ENCODE measurements at places on chromosomes 4 and X.

DNA sequence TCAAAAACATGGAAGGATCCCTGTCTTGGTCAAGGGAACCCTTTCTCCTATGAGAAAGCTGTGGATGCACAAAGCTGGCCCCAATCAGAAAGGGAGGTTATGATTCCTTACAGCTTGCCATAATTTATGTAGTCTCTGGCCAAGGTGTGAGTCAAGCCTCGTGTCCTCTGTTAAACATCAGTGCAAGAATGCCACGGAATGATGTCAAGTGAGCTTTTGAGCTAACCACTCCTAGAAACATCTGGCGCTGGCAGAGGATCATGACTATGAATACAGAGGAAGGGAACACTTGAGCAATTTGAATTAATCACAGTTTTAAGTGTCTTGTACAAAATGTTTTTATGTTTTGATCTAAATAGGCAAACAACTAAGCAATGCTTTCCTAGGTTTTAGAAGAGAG is 51.5 kb upstream of the RAP2C start:
- DNase-seq = no peak

- DNase-seq = no peak
Observed at GRCh38 chrX:44675362-44676024, 132.8 kb upstream of the FUNDC1 start.

DNA sequence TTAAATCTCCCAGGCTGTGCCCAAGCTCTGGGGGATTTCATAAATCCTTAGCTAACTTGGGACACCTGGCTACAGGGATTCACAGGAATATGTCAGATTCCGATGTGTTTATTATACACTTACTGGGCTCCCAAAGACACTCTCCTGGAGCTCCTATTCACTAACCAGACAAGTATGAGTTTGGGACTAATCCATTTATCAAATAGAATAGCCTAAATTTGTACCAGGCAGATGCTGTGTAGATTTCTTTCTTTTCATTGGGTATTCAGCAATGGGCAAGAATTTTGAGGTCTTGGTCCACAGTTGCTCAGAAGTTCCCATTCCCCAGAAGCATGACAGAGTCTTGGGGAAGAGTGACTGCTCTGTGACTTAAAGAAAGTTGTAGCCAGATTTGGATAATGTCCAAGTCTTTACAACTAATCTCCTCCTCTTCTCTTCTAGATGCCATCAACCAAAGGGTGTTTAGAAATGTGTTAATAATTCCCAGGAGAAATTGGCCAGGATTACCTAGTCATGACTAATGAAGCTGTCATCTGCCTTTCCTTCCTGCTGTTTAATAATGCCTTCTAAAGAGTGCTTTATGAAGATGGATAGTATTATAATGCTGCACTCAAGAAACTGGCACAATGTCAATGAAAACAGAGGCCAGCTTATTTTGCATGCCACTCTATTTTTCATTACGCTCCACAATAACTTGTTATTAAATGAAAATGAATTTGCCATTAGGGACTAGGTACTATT is 120.9 kb downstream of the CHIC2 start:
- no peak for DNase-seq

GRCh38 chrX:111387470-111388070 is 24.4 kb downstream of the DCX start:
- no peak for DNase-seq

GRCh38 chr4:37827030-37827685 is 672 bp downstream of the PGM2 start:
- no peak for DNase-seq

DNA sequence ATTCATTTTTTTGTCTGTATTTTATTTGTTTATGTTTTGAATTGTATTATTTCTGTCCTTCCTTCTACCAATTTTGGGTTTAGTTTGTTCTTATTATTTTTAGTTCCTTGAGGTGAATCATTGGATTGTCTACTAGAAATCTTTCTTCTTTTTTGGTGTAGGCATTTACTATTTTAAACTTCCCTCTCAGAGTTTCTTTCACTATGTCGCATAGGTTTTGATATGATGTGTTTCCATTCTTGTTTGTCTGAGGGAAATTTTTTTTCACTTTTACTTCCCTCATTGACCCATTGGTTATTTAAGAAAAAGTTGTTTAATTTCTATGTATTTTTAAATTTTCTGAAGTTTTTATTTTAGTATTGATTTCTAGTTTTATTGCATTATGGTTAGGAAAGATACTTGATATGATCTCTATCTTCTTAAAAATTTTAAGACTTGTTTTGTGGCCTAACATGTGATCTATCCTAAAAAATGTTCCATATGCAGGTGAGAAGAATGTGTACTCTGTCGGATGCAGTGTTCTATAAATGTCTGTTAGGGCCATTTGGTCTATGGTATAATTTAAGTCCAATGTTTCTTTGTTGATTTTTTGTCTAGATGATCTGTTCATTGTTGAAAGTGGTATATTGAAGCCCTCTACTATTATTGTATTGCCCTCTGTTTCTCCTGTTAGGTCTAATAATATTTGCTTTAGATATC is 68.8 kb downstream of the IL15 start:
- no peak for DNase-seq

DNA sequence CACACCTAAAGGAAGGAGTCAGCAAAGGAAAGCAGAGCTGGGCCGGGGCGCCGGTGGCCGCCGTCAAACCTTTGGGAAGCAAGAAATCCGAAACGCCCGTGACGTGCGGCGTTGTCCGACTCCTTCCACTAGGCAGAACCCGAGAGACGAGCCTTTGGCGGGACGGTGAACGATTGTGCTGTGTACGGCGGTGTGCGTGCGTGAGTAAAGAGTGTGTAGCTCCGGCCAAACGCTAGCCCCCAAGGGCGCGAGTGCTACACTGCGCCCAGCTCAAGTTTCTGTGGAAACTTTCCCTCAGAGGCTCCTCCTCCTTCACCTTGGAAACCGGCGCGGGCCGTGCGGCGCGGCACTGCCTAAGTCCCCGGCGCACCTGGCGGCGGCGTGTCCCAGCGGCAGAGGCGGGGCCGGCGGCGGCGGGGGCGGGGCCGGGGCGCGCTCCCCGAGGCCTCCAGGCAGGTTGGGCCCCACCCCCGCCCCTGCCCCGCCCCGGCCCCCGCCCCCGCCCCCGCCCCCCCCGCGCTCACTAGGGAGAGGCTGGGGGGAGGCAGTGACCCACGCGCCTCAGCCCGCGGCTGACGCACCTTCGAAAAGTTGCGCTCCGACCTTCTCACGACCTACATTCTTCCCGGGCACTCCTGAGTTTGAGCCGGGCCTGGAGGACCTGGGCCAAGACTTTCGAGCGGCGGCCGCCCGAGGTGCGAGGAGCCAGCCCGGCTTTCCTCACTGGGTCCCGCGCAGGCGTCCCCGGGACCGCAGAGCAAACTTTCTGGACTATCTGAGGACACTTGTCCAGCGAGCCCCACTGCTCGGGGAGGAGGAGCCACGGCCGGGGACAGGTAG is at the start of gene FHIP1A:
Gene FHIP1A, plus strand, starts transcription at position 547 of the 840 bp plus-strand sequence. CDS start 157,084 bp downstream, outside the sequence.
- peak; percentile 39 for DNase-seq

DNA sequence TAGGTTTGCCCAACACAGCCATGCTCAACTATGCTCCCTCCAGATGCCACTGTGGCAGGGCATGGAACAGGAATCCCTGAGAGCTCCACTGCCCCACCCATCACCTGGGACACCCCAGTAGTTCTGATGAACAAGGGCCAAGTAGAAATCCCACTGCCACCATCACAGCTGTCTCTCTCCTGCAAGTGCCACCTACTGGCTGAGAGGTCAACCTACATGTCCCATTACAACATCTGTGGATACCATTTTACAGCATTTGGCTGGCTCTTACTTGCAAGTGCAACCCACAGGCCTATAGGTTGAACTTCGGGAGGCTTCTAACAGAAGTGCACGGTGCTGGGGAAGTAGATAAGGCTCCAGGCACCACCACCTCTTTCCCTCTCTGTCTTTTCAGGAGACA is 142.5 kb downstream of the CXXC4 start:
- no peak for DNase-seq

DNA sequence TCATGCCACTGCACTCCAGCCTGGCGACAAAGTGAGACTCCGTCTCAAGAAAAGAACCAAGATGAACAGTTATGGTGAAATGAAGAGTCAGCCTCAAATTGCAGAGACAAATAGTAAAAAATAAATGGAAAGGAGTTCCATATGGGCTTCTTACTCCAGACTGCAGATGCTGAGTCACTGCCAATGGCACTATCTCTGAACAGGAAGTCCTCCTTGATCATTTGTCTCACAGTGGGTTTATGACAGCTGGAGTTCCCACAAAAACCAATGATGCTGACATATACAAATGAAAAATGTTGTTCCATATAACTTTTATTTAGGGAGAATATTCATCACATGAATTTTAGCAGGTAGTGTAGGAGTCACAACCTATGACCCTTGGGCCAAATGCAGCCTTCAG is 631.6 kb downstream of the PCDH18 start:
- no peak for DNase-seq

- no peak for DNase-seq
Observed at GRCh38 chr4:94338681-94339351, 3.8 kb downstream of the HPGDS start.

GRCh38 chrX:56800801-56801200 is 71.8 kb downstream of the NBDY start:
- no peak for DNase-seq
